ENCODE measurements at places on chromosomes 12 and 14.

- no peak for DNase-seq
Measured at GRCh38 chr12:69533844-69534243, 51.4 kb upstream of the CCT2 start.

DNA sequence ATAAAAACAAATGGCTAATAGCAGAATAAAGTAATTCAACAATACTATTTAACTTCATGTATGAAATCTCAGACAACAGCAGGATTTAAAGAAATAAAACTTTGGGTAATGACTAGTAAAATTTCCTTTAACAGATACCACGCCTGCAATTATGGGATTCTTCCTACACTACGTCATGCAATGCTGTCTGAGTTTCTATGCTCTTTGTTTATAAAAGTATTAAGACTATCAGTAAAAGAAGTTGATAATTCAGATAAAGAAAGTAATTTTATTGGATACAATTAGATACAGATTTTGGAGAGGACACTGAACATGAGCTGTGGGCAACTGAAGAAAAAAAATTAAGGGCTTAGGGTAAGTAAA, 308.4 kb upstream of the LRFN5 start:
- DNase-seq, result no peak

DNA sequence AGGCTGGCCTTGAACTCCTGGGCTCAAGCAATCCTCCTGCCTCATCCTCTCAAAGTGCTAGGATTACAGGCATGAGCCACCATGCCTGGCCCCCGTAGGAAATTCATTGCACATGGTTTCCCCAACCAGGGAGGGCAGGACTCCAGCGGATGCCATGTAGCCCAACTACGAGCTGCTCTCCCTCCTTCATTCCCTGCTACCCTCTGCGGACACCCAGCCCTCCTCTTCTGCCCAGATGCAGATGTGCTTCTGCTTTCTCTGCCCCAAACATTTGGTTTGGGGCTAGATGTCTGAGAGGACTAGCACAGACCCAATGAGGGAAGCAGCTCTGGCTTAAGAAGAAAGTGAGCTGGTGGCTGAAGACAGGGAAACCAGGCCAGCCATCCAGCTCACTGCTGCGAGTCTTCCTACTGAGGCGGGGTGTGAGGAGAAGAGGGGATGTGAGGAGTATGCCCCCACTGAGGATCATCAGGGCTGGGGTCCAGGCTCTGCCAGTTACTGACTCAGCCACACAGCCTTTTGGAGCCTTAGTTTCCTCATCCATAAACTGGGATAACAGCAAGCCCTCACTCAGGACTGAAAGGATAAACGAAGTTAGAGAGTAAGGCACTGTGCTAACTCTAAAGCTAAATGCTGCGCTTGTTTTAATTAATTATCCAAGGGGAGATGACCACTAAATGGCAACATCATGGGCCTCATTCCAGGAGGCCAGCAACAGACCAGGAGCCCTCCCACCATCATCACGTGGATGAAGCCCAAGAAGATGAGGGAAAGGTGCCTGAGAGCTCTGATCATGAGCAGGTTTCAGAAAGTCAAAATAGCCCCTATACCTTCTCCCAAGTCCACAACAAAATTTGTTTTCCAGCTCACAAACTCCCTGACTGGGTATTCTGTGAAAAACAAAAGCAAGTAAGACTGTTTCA, 10.9 kb downstream of the CTDSP2 start:
- DNase-seq, result no peak

DNA sequence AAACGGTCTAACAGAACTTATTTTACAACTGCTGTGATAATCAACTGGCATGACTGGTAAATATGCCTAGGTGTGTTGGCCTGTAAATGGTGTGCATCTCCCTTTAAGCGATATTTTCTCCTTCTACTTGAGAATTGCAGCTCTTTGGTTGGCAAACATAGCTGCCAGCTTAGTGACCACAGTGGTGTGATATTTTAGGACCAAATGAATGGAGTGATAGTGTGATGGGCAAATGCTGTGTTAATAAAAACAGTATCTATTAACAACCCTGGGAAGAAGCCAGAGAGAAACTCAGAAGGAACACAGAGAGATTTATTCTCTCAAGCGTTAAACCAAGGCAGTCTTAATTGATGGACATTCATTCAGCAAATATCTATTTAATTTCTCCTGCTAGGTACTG, 278.4 kb downstream of the AACS start:
- no peak for DNase-seq

DNA sequence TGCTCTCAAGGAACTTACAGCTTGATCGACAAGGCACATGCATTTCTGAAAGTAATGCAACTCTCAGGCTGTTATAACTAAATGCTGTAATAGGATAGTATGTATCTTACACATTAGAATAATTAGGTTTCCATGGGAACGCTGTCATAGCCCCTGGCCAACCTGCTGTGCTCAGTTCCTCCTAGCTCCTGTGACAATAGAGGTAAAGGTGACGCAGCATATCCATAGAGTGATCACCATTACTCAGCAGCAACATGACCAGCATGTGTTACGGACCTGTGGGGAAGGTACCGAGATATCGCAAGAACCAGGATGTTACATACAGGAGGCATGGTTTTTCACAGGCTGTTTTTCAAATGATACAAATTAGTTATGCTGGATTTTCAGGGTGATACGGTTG, 150.7 kb downstream of the CAND1 start:
- DNase-seq, result no peak

DNA sequence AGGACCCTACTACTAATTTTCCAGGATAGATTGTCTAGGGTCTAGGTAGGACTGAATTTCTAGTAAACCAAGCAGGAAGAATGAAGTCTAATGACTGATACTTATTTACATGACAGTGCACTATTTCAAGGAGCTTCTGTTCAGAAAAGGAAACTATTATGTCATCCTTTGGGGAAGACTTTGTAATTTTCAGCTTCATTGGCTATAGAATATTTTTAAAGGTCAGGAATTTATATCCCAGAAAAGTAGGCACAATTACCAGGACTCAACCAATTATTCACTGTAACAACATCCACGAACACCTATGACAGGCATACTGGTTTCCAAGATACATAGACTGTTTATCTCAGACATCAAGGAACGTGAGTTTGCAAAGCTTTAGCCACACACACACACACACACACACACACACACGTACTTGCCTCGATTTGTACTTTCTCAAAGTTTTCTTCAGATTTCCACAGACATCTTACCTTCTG, 23.2 kb downstream of the OR6S1 start:
- no peak for DNase-seq

GRCh38 chr12:92140896-92141536, 4.6 kb downstream of the BTG1 start:
- no peak for DNase-seq

Data from stimulated activated naive CD8-positive, alpha-beta T cell treated with anti-CD3 and anti-CD28 coated beads, Interleukin-15, Interleukin-2, amounts not matched to agents 100 U/mL and 50 U/mL, for 24 hours (primary cell).